ENCODE measurements at places on chromosomes 13 and 19. TPM values are rescaled to one million over a fixed set of nuclear protein-coding genes. Genes with fewer than 3 reads are reported as not detected.

The SULT2A1 gene
- not detected for total RNA-seq

The IGFL1 gene
- total RNA-seq = not detected

The TMEM59L gene
- total RNA-seq = not detected

The STAP2 gene
- 15.4 TPM for total RNA-seq

The KRTDAP gene
- not detected for total RNA-seq

The ADGRE2 gene
- 2.7 TPM for total RNA-seq

The KLK7 gene
- total RNA-seq = not detected

DNA sequence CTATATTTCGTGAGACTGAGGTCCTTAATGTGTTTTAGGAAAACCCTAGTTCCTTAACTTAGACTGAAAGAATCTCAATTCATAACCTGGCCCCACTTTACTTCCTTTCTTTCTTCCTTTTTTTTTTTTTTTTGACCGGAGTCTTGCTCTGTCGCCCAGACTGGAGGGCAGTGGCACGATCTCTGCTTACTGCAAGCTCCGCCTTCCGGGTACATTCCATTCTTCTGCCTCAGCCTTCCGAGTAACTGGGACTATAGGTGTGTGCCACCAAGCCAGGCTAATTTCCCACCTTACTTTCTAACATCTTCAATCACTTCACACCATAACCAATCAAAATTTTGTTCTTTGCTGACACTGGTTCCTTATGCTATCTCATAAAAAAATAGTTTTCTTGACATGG is 2097.0 kb downstream of the PCDH9 start:
- H3K27ac ChIP-seq = no peak overlapping the region
- H3K36me3 ChIP-seq = no peaks in the 10 kb centered on the region

DNA sequence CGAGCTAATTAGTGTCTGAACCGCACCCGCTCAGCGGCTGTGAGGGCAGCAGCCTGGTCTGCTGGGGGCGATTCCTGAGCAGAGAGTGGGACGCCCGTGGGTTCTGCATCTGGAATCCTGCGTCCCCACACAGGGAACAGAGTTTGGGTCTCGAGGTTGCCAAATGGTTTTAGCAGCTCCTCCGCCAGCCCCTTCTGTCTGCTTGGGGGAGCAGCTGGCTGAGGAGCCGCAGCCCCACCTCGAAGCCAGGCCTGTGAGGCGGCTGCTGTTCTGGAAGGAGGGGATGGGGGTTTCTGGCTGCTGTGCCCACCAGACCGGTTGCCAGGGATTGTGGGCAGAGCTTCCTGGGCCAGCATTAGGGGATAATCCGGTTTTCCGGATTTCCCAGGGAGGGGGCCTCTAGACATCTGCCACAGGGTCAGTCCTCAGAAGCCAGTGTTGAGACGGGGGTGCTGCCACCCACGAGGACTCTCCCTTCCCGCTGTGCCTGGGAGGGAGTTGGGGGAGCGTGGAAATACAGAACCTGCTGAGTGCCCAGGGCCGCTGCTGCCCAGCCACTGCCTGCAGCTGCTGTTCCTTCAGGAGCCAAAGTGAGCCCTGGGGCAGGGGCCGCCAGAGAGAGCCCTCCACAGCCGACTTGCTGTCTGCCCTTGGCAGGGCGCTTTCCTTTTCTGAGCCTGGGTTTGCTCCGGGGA is 2.0 kb downstream of the CDC34 start:
- peak overlapping the region; percentile 88 for H3K27ac ChIP-seq
- H3K27me3 ChIP-seq = no peaks in the 10 kb centered on the region
- H3K36me3 ChIP-seq = peaks cover 10% of the 10 kb centered on the region
- DNase-seq = no peak
- peaks cover 3% of the 10 kb centered on the region for H3K4me1 ChIP-seq
- peak overlapping the region; percentile 84 for H3K4me3 ChIP-seq

GRCh38 chr13:36072152-36072935 is 58.8 kb downstream of the DCLK1 start:
- H3K36me3 ChIP-seq = no peaks in the 10 kb centered on the region
- no peak overlapping the region for H3K27ac ChIP-seq
- no peak overlapping the region for H3K4me3 ChIP-seq
- no peaks in the 10 kb centered on the region for H3K27me3 ChIP-seq
- H3K4me1 ChIP-seq = no peaks in the 10 kb centered on the region

DNA sequence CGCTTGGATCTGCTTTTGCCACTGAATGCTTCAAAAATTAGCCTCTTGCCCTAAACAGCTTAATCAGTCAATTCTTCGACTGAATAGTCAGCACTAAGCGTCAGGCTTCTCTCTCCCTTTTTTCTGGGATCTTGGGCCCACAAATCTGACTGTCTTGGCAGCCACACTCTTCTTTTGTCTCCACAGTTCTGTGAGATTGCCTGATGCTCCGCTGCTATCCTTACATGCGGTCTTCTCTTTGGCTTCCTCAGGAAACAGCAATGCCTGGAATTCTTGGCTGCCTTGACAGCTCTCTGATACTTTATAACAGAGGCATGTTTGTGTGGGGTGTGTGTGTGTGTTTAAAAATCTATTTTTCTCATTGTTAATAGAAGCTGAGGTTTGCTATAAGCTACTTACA is 32.6 kb downstream of the ERCC5 start:
- H3K4me3 ChIP-seq = no peak overlapping the region
- H3K27ac ChIP-seq = peak overlapping the region; percentile 8
- H3K36me3 ChIP-seq = peaks cover 38% of the 10 kb centered on the region
- DNase-seq = no peak

- no peak for DNase-seq
- no peak overlapping the region for H3K4me3 ChIP-seq
- H3K36me3 ChIP-seq = no peaks in the 10 kb centered on the region
- no peak overlapping the region for H3K27ac ChIP-seq
These were observed 107.2 kb downstream of the CACNA1A start for GRCh38 chr19:13398780-13399726.

GRCh38 chr13:39516096-39516495 is 86.9 kb downstream of the LHFPL6 start:
- no peak overlapping the region for H3K27ac ChIP-seq
- no peak overlapping the region for H3K4me3 ChIP-seq

DNA sequence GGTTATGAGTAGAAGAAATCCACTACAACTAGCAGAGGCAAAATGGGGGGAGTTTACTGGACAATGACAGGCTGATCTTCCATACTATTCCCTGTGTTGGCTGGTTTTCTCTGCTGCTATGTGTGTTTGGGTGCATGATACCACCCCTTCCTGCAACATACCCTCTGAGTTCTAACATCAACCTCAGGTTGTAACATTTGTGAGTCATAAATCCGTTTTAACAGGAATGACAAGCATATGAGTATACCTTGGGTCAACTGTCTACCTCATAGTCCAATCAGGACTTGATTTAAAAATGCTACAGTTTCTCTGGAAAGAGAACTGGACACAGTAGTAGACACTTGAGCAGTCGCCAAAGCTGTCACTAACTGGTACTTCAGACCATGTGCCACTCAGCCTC is 422.9 kb downstream of the KCTD12 start:
- H3K27me3 ChIP-seq = no peaks in the 10 kb centered on the region
- no peak overlapping the region for H3K27ac ChIP-seq
- no peak overlapping the region for H3K4me3 ChIP-seq
- DNase-seq = no peak
- no peaks in the 10 kb centered on the region for H3K4me1 ChIP-seq

DNA sequence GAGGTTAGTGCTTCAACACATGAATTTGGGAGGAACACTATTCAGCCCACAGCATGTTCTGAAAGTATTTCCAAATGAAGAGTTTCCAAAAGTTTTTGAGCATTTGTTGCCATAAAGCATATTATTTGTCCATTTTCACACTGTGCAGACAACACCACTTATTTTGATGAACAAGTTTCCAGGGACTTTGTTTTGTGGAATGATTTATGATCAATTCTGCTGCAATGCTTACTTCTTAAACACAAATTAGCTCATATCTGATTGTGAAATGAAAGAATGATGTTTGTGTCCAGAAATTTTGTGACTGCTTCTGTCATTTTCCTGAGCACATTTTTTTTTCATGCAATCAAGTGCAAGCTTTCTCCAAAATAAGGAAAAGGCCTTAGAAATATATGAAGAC is 205.3 kb downstream of the RAP2A start:
- no peaks in the 10 kb centered on the region for H3K4me1 ChIP-seq
- H3K27ac ChIP-seq = no peak overlapping the region
- no peaks in the 10 kb centered on the region for H3K27me3 ChIP-seq
- DNase-seq = no peak
- H3K36me3 ChIP-seq = no peaks in the 10 kb centered on the region
- no peak overlapping the region for H3K4me3 ChIP-seq

GRCh38 chr13:22102271-22102670 is 431.4 kb downstream of the FGF9 start:
- H3K4me1 ChIP-seq = peaks cover 17% of the 10 kb centered on the region
- H3K36me3 ChIP-seq = peaks cover 9% of the 10 kb centered on the region
- no peak overlapping the region for H3K27ac ChIP-seq
- H3K27me3 ChIP-seq = no peaks in the 10 kb centered on the region
- no peak for DNase-seq
- H3K4me3 ChIP-seq = no peak overlapping the region

GRCh38 chr19:45058622-45059159 is 17.6 kb downstream of the ZNF296 start:
- peaks cover 2% of the 10 kb centered on the region for H3K4me1 ChIP-seq
- H3K27me3 ChIP-seq = no peaks in the 10 kb centered on the region
- no peak for DNase-seq
- no peak overlapping the region for H3K4me3 ChIP-seq

DNA sequence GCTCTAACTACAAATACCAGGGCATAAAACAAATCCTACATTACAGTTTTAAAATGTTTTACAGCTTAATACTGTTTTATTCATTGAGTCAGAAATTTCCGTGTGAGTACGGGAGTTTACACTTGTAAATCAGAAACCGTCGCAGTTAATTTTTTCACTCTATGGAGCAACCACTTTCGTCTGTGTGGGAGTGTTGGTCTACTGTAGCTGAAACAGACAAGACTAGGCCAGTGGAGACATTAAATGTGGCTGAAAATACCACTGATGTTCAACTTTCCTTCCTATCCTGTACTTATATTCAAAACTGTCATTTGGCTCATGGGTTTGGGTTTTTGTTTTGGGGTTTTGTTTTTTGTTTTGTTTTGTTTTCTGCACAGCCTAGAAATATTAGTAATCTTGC is 268.7 kb downstream of the DCT start:
- no peaks in the 10 kb centered on the region for H3K36me3 ChIP-seq
- no peak overlapping the region for H3K4me3 ChIP-seq
- H3K4me1 ChIP-seq = no peaks in the 10 kb centered on the region
- H3K27me3 ChIP-seq = no peaks in the 10 kb centered on the region

DNA sequence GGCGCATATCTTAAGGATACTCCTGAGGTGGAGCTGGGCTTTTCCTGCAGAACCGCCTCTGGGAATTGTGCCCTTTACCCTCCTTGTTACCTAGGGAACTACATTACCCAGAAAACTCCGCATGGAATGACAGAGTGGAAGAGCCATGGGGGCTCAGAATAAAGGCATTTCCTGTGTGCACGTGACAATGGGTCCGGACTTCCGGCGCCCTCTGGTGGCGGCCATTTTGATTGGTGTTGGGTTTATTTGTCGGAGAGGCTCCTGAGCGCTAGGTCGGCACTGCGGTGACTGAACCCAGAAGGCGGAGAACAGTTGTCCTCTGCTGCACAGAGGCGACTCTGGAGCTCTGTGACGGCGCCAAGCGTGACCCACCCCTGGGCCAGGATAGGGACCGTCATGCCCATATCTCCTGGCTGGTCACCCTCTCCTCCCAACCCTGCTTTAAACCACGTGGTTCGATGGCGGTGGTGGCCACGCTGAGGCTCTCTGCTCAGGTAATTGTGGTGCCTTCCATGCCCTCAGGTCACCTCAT is at the start of gene ZNF587B:
Gene ZNF587B (plus strand): TSS at position 229 of the 532 bp plus-strand sequence. CDS start 230 bp downstream, at position 459.
- peaks cover 4% of the 10 kb centered on the region for H3K4me1 ChIP-seq
- H3K36me3 ChIP-seq = peaks cover 58% of the 10 kb centered on the region
- H3K27ac ChIP-seq = no peak within 1 kb of the TSS
- DNase-seq = no peak
- H3K27me3 ChIP-seq = no peaks in the 10 kb centered on the region

DNA sequence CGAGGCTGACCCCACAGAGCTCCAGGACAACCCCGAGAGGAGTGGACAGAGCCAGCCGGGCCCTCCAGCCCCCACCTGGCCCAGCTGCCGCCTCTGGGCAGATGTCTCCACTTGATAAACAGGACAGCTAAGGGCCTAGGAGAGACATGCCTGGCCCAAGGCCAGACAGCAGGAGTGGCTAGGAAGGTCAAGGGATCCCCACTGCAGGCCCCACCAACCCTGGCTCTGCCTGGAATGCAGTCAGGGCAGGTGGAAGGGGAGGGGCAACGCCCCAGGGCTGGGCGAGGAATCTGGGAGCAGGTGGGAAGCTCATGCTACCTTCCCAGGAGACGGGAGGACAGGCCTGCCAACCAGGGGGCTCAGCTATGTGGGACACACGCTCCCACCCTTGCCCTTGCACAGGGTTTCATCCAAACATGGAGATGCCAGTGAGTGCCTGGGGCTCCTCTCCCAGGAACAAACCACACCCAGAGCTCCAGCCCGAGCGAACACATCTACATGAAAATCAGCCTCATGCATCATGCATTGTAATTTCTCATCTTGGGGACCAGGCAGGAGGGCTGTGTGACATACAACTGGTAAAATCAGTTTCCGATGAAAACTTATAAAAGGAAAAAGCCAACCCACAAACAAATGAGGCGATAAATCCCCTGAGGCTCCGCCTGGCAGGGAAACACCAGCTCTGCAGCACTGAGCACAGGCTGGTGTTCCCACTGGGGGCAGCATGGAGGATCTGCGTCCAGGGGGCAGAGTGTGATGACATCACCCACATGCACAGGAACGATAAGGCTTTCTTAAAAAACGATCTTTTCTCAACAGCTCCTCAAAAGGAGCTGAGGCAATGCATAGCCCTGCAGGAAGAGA is 25.0 kb downstream of the SH3GL1 start:
- no peaks in the 10 kb centered on the region for H3K27me3 ChIP-seq
- no peak for DNase-seq
- H3K4me3 ChIP-seq = no peak overlapping the region
- peaks cover 52% of the 10 kb centered on the region for H3K4me1 ChIP-seq
- H3K27ac ChIP-seq = peak overlapping the region; percentile 57

DNA sequence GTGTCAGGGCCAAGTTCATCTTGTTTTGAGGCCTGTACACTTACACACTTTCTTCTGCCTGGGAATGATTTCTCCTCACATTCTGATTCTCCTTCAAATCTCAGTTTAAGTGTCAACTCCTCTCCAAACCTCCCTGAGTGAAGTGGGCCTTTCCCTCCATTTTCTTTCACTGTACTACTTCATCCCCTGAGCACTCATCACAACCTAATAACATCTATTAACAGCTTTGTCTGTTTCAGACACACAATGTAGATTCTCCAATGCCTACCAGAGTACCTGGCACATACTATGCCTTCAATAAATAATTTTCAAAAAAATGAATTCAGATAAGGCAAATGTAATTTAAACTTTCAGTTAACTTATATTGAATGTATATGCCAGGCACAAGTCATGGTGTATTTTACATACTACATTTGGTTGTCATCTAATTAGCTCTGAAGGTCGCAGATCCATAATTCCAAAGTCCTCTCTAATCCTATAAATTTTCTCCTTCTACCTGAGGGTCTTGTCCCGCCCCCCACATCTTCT is 357 bp upstream of the COG6 start:
- peak overlapping the region; percentile 81 for H3K27ac ChIP-seq
- peaks cover 5% of the 10 kb centered on the region for H3K27me3 ChIP-seq
- no peak for DNase-seq

- H3K36me3 ChIP-seq = no peaks in the 10 kb centered on the region
- no peak overlapping the region for H3K27ac ChIP-seq
- no peaks in the 10 kb centered on the region for H3K4me1 ChIP-seq
- no peak overlapping the region for H3K4me3 ChIP-seq
- H3K27me3 ChIP-seq = no peaks in the 10 kb centered on the region
These were observed 738.5 kb downstream of the DIAPH3 start for GRCh38 chr13:59425211-59425741.

- no peaks in the 10 kb centered on the region for H3K27me3 ChIP-seq
- peaks cover 14% of the 10 kb centered on the region for H3K36me3 ChIP-seq
- no peak overlapping the region for H3K27ac ChIP-seq
- H3K4me1 ChIP-seq = peaks cover 20% of the 10 kb centered on the region
- no peak overlapping the region for H3K4me3 ChIP-seq
- DNase-seq = no peak
These were observed 21.4 kb downstream of the KCTD4 start for GRCh38 chr13:45179428-45179827.

Measured in activated T-helper 2 cell treated with anti-CD3 and anti-CD28 coated beads, Interferon-gamma antibody, Interleukin-2, Interleukin-4, amounts not matched to agents 10 μg/mL and 5 μg/mL and 100 μg/mL, durations not matched to agents 14 hours and 24 hours and 36 hours (primary cell).